Renal cortex interstitium (tissue), 15 donors: ENCODE measurements at places on chromosomes 12 and 14.
A peak's percentile ranks its signal among the peaks of the same experiment; 100 is the strongest.

DNA sequence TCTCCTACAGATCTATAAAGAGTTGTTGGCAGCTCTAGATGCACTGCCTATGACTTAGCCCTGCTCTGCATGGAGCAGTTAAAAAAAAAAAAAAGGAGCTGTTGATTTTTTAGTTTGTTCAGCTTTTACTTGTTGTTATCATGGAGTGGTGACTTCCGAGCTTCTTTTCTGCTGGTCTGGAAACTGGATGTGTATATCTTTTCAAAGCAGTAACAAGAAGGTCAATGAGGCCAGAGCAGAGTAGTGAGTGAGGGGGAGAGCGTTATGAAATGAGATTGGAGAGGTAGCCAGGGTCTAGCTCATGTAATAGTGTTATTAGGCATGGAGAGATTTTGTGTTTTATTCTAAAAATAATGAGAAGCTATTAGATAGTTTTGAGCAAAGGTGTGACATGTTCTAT lies 13.2 kb upstream of the TUBA1B start:
- DNase-seq = no peak

- no peak for DNase-seq
These were observed 7.7 kb downstream of the CBX5 start for GRCh38 chr12:54272214-54272613.

GRCh38 chr12:47547077-47547476 lies 158.8 kb downstream of the RPAP3 start:
- DNase-seq = no peak

DNA sequence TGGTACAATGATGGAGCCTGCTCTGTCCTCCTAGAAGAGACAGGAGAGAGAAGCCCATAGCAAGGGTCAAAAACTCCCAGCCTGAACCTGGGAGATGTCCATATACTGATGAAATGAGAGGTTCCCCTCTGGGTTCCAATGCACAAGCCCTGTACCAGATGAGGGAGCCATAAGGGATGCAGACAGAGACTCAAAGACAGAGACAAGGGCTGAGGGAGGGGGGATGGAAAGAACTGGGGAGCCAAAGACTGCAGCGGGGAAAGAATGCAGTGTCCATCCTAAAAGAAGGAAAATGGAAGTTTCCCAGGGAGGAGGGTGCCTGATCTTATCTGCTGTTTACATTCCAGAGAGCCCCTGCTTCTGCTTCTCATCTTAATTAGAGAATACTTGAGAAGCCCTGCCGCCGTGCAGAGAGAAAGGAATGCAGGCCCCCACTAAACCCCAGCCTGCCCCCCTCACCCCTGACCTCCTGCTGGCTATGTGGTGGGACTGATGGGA lies 27.7 kb downstream of the KRT18 start:
- no peak for DNase-seq

DNA sequence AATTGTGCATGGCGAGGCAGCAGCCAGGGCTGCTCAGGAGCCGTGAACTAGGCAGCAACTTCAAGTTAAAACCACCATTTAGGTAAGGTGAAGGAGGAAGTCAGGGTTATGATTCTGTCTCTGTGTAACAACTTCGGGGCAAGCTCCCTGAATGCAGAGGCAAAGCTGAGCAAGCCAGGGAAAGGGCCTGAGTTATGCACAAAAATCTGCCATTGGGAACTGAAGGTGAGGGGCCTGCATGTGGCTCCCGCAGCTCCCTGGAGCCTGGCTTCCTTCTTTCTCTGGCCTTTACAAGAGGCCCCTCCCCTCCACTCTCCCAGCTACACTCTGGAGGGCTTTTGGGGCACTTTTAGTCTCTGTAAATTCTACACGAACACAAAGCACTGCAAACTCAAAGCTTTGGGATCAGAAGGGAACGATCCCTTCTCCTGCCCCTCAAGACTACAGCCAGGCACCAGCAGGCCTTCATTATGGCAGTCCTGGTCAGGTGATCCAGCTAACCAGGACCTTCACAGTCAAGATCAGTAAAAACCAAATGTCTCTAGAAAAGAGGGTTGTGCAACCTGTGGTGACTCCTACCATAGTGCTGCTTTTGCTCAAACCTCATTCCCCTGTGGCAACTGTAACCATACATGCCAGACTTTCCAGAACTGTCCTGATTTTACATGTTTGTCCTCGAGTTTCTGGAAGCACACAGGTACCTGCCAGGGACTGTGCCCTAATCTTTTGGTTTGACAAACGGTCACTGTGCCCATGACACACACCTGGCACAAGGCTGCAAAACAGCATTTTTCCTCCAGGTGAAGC lies 67.2 kb upstream of the PTGR2 start:
- no peak for DNase-seq

DNA sequence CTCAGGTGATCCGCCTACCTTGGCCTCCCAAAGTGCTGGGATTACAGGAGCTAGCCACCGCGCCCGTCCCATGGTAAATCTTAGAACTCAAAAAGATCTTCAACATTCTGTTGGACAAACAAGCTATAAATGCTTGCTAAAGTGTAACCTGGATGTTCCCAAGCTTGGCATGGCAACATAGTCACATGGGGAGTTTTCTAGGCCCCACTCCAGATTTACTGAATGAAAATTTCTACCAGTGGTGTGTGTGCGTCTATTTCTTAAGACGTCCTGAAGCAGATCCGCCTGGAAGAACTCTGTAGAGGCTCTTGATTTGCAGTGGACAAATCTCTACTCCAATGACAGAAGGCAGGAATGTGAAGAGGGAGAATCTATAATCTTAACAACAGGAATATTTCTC lies 59.9 kb downstream of the ZFYVE21 start:
- no peak for DNase-seq

GRCh38 chr12:123828854-123829547 lies 66.9 kb downstream of the DNAH10 start:
- no peak for DNase-seq

GRCh38 chr12:55684761-55685370 lies 22.8 kb downstream of the ITGA7 start:
- DNase-seq = no peak

DNA sequence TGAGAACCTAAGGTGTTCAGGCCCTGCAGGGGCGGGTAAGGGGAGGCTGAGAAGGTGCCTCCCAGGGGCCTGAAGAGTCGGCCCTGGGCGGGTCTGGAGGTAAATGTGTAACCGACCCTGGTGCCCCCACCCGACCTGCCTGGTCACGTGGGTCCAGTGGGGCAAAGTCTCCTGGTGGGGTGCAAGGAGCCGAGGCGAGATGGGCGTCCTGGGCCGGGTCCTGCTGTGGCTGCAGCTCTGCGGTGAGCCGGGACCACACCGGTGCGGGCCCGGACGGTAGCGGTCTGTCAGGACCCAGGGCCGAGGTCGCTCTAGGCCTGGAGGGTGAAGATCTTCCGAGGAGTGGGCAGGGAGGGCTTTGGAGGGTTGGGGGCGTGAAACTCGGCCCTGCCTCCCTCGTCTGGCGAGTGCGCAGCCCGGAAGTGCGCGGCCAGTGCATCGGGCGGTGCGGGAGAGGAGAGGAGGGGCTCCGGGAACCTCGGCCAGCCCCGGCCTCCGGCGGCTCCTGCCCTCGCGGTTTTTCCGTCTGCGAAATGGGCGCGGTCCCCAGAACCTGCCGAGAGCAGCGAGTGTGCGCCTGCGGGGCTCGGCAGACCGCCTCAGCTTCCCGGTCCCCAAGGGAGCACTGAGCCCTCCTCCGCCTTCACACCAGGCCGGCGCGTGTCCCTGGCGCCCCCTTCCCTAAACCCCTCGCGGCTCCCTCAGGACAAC lies at the start of gene AMN:
AMN (plus strand) TSS at position 174 of the 711 bp plus-strand sequence; CDS start at position 200, 26 bp downstream.
- DNase-seq = no peak

GRCh38 chr14:75648066-75648838 lies 12.4 kb downstream of the ERG28 start:
- DNase-seq = peak; percentile 60

- DNase-seq = no peak
These were observed 1.5 kb upstream of the KRT7 start for GRCh38 chr12:52231305-52232202.
